ENCODE measurements at places on chromosomes 3 and 15. TPM values are rescaled to one million over a fixed set of nuclear protein-coding genes. Genes with fewer than 3 reads are reported as not detected.
A peak's percentile ranks its signal among the peaks of the same experiment; 100 is the strongest.

KCNH8 gene
- 3.5 TPM for total RNA-seq

SLC27A2 gene
- total RNA-seq = 0.91 TPM

ZNF717 gene
- 10.6 TPM for total RNA-seq

UBR1 gene
- total RNA-seq = 29.3 TPM

INKA1 gene
- 17.3 TPM for total RNA-seq

EXD1 gene
- total RNA-seq = not detected

TNNC1 gene
- 0.45 TPM for total RNA-seq

U2SURP gene
- total RNA-seq = 152 TPM

- no peaks in the 10 kb centered on the region for H3K4me1 ChIP-seq
- peak; percentile 5 for DNase-seq
- no peaks in the 10 kb centered on the region for H3K36me3 ChIP-seq
- no peaks in the 10 kb centered on the region for H3K27me3 ChIP-seq
Measured at GRCh38 chr15:57640930-57641682, 49.4 kb downstream of the MYZAP start.

DNA sequence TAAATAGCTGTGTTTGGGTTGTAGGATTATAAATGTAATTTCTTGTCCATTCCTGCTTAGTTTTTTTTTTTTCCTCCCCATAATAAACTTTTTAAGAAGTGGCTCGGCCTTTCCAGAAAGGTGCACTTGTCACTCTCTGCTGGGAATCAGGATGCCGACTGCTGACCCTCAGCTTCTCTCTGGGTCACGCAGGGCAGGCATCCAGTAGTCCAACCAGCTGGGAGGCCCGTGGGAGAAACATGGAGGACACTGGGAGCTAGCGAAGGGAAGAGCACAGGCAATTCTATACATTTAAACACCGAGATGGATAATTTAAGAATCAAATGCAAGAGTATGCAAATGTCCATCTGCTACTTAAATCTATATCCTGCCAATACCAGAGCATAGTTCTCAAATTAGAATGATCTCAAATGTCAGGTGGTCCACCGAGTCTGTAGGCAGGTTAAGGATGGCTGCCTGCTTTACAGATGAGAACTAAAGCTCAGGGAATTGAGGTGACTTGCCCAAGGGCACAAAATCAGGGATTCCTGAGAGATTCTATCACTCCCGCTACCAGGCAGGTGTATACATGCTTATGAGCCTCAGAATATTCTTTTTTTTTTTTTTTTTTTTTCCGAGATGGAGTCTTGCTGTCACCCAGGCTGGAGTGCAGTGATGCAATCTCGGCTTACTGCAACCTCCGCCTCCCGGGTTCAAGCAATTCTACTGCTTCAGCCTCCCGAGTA lies 64.5 kb downstream of the DAPK2 start:
- no peak overlapping the region for H3K4me3 ChIP-seq
- peaks cover 43% of the 10 kb centered on the region for H3K4me1 ChIP-seq
- no peak for DNase-seq
- no peak overlapping the region for H3K27ac ChIP-seq
- H3K36me3 ChIP-seq = no peaks in the 10 kb centered on the region
- no peaks in the 10 kb centered on the region for H3K27me3 ChIP-seq

- peak; percentile 94 for DNase-seq
- peaks cover 2% of the 10 kb centered on the region for H3K27me3 ChIP-seq
- H3K4me1 ChIP-seq = peaks cover 42% of the 10 kb centered on the region
- no peak overlapping the region for H3K27ac ChIP-seq
- no peaks in the 10 kb centered on the region for H3K36me3 ChIP-seq
Measured at GRCh38 chr3:40584625-40585189, 59.9 kb downstream of the ZNF621 start.

GRCh38 chr3:42308651-42309050 lies 42.7 kb upstream of the CCK start:
- H3K36me3 ChIP-seq = peaks cover 4% of the 10 kb centered on the region
- no peak for DNase-seq
- H3K4me1 ChIP-seq = peaks cover 4% of the 10 kb centered on the region
- H3K27ac ChIP-seq = no peak overlapping the region

GRCh38 chr3:128289534-128289933 lies 136.3 kb downstream of the EEFSEC start:
- H3K27ac ChIP-seq = no peak overlapping the region
- DNase-seq = no peak
- no peaks in the 10 kb centered on the region for H3K27me3 ChIP-seq

DNA sequence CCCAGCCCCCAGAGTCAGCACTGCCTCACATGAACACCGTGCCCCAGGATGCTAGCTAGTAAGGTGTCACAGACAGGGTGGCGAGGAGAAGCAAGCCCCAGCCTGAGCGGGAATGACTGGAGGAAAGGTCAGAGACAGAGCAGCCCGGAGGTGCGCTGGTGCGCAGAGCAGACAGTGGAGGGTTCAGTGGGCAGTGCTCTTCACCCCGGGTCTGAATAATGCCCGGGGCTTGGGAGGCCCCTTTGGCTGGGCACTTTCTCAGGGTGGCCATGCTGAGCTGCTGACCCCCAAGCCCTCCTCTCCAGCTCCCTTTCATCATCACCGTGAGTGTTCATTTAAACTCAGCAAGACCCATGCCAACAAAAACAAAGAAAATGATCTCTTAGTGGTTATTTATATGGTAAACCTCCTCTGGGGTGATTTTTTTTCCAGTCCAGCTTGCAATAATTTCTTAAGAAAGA lies 110.8 kb downstream of the VGLL4 start:
- no peak overlapping the region for H3K27ac ChIP-seq
- H3K4me1 ChIP-seq = peaks cover 32% of the 10 kb centered on the region
- no peak for DNase-seq
- peaks cover 10% of the 10 kb centered on the region for H3K27me3 ChIP-seq

DNA sequence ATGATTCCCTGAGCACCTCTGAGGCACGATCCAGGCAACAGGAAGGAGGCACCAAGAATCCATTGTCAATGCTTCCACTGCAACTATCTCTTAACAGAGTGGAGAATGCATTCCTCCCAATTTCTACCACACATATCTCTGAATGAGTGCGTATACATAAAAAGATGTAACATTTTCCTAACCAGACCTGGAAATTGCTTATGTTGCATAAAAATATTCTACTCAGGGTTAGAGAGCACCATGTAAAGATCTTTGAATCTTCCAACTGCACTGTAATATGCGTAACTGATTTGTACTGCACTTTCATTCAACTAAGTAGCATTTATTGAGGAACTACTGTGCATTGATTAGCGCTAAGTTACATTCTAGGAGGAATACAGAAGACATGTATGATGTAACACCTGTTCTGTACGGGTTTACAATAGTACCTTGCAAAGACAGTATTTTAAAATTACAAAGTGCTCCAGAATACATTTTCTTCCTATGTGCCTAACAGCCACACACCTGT lies 237.8 kb downstream of the EBLN2 start:
- no peak for DNase-seq
- peaks cover 31% of the 10 kb centered on the region for H3K27me3 ChIP-seq
- no peak overlapping the region for H3K4me3 ChIP-seq

- peaks cover 21% of the 10 kb centered on the region for H3K27me3 ChIP-seq
- H3K4me1 ChIP-seq = peaks cover 4% of the 10 kb centered on the region
- no peak overlapping the region for H3K27ac ChIP-seq
- H3K4me3 ChIP-seq = no peak overlapping the region
Measured at GRCh38 chr3:14902719-14903118, 44.7 kb upstream of the NR2C2 start.

DNA sequence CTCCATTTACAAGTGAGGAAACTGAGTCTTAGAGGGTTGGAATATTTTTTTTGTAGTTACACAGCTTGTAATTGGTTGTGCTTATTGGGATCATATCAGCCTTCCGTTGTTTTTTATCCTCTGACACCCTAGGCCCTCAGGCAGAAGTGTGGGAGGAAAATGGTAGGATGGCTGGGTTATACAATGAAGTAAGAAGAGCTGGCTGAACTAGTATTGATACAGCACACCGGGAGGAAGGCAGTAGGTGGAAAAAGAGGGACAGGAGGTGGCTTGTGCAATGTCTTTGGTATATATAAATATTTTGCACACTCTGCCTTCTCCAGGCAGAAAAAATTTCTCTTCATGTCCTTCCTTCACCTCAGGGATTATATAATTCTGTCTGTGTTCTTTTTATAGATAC lies 214.3 kb upstream of the SGO1 start:
- no peak for DNase-seq
- H3K4me3 ChIP-seq = no peak overlapping the region
- H3K27ac ChIP-seq = no peak overlapping the region
- peaks cover 34% of the 10 kb centered on the region for H3K27me3 ChIP-seq
- H3K4me1 ChIP-seq = peaks cover 10% of the 10 kb centered on the region

GRCh38 chr3:64195789-64196188 lies 29.5 kb downstream of the PRICKLE2 start:
- no peak for DNase-seq
- H3K27ac ChIP-seq = no peak overlapping the region
- H3K4me3 ChIP-seq = no peak overlapping the region
- H3K36me3 ChIP-seq = peaks cover 27% of the 10 kb centered on the region
- no peaks in the 10 kb centered on the region for H3K27me3 ChIP-seq

- H3K4me1 ChIP-seq = peaks cover 15% of the 10 kb centered on the region
- no peak overlapping the region for H3K27ac ChIP-seq
- H3K27me3 ChIP-seq = no peaks in the 10 kb centered on the region
- no peak for DNase-seq
- H3K4me3 ChIP-seq = no peak overlapping the region
Measured at GRCh38 chr3:31077021-31077601, 182.7 kb upstream of the GADL1 start.

DNA sequence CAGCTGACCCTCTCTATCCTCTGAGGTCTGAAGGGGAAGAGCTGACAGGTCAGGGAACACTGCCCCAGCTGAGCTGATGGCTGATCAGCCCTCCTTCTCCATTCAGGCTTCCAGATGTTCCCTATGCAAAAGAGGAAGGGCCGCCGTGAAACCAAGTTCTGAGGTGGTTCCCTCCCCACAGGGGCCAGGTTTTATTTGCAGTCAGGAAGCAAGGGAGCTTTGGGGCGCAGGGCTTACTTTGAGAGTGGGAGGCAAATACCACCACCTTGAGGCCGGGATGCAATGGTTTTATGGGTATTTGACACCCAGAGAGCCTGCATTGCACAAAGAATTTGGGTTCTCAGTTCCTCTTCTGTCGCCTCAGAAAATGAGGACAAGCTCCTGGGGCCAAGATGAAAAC lies 186.9 kb downstream of the ARRDC4 start:
- H3K4me1 ChIP-seq = no peaks in the 10 kb centered on the region
- no peaks in the 10 kb centered on the region for H3K36me3 ChIP-seq
- DNase-seq = no peak
- no peak overlapping the region for H3K4me3 ChIP-seq
- H3K27ac ChIP-seq = no peak overlapping the region

DNA sequence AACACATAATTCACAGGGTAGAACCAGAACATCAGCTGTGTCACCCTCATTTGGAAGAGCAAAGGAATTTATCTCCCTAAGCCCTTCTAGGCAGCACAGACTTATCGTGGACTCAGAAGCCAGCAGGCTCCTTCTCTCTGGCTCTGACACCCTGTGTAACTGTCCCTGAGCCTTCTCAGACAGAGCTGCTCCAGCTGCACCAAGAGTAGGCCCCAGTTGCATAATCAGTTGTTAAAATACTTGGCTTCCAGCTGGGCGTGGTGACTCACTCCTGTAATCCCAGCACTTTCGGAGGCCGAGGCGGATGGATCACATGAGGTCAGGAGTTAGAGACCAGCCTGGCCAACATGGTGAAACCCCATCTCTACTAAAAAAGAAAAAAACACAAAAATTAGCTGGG lies 49.4 kb upstream of the ACVR2B start:
- DNase-seq = no peak
- peaks cover 40% of the 10 kb centered on the region for H3K36me3 ChIP-seq
- no peaks in the 10 kb centered on the region for H3K4me1 ChIP-seq

DNA sequence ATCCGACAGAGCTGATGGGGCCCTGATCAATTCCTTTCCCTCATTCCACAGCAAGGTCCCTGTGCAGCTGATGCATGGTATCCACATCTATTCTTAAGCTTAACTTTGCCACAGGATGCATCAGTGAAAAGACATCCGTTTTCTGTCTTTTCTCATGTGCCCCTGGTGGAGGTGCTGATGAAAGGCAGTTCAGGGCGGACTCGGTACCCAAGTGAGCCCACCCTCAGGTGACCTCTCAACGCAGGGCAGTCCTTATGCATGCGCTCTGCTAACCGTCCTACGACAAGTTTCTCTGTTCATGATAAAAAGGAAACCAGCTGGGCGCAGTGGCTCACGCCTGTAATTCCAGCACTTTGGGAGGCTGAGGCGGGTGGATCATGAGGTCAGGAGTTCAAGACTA lies 251.4 kb downstream of the ADAMTS17 start:
- no peak overlapping the region for H3K4me3 ChIP-seq
- H3K4me1 ChIP-seq = peaks cover 5% of the 10 kb centered on the region

- no peaks in the 10 kb centered on the region for H3K36me3 ChIP-seq
- no peaks in the 10 kb centered on the region for H3K4me1 ChIP-seq
- H3K4me3 ChIP-seq = no peak overlapping the region
- DNase-seq = no peak
Measured at GRCh38 chr3:99751649-99752048, 66.0 kb upstream of the CMSS1 start.

- H3K4me3 ChIP-seq = no peak overlapping the region
- DNase-seq = no peak
- H3K4me1 ChIP-seq = peaks cover 13% of the 10 kb centered on the region
- H3K27me3 ChIP-seq = no peaks in the 10 kb centered on the region
- H3K36me3 ChIP-seq = no peaks in the 10 kb centered on the region
Measured at GRCh38 chr3:2158828-2159227, 60.2 kb downstream of the CNTN4 start.

DNA sequence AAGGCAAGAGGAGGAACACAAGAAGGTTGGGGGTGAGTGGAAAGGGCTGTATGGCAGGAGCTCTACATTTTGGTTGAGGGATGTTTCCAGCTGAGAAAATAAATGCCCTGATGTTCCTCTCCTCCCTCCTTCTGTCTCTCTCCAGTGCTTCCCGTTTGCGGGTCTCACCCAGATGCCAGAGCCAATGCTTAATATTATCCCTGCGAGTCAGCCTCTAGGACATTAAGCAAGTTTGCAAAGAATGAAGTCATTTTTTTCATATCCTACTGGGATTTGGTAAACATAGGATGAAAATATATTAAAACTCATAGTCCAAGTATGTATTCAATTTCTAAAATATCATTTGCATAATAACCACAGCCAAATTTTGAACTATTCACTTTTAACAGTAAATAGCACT lies 295.9 kb downstream of the CADM2 start:
- H3K27ac ChIP-seq = no peak overlapping the region
- peaks cover 15% of the 10 kb centered on the region for H3K4me1 ChIP-seq
- H3K36me3 ChIP-seq = no peaks in the 10 kb centered on the region
- no peak overlapping the region for H3K4me3 ChIP-seq
- no peak for DNase-seq
- no peaks in the 10 kb centered on the region for H3K27me3 ChIP-seq
